Upper lobe of right lung (tissue), 1 donor: ENCODE measurements at places on chromosomes 2 and 18. TPM values are rescaled to one million over a fixed set of nuclear protein-coding genes. Genes with fewer than 3 reads are reported as not detected.

Gene ALPP
- total RNA-seq, result 9.5 TPM

Gene CYP27A1
- 180 TPM for total RNA-seq

Gene ARHGAP28
- total RNA-seq, result 15.7 TPM

DNA sequence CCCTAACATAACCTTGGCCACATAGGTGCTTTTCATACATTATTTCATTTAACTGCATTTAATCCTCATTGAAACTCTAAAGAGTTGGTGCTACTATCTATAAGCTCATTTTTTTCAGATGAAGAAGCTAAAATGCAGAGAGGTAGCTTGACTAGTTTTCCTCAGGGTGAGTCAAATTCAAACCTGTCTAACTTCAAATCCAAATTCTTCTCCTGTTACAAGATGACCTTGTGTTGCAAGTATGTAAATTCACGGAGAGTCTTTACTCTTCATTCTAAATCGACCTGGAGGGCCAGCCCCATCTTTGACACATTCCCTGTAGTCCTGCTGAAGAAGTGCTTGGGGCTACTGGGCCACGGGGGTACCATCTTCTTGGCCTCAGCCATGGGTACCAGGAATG, 8.2 kb upstream of the SETBP1 start:
- DNase-seq, result no peak
- no peaks in the 10 kb centered on the region for H3K4me1 ChIP-seq
- H3K36me3 ChIP-seq, result no peaks in the 10 kb centered on the region
- H3K27me3 ChIP-seq, result no peaks in the 10 kb centered on the region

DNA sequence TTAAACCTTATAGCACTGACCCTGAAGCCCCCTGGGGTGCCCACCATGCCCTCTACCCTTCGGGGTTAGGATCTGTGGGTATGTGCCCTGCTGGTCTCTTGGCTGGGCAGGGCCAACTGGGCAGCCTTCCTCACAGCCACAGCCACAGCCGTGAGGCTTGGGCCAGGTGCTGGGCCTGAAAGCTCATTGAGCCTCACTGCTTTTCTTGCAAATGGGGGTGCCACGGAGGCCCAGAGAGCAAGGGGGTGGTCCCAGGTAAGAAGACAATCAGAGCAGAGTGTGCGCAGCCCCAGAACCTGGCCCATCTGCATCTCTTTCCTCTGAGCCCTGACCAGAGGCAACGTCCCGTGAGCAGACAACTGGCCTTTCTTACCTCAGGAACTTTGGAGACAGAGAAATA, 34.7 kb downstream of the KCNF1 start:
- H3K27ac ChIP-seq, result no peak overlapping the region
- no peak overlapping the region for H3K4me3 ChIP-seq
- no peaks in the 10 kb centered on the region for H3K4me1 ChIP-seq
- DNase-seq, result no peak
- peaks cover 13% of the 10 kb centered on the region for H3K27me3 ChIP-seq

GRCh38 chr2:17124575-17125318, 393.5 kb downstream of the RAD51AP2 start:
- no peaks in the 10 kb centered on the region for H3K4me1 ChIP-seq
- H3K27ac ChIP-seq, result no peak overlapping the region
- H3K36me3 ChIP-seq, result no peaks in the 10 kb centered on the region
- no peak overlapping the region for H3K4me3 ChIP-seq
- DNase-seq, result no peak
- peaks cover 3% of the 10 kb centered on the region for H3K27me3 ChIP-seq

DNA sequence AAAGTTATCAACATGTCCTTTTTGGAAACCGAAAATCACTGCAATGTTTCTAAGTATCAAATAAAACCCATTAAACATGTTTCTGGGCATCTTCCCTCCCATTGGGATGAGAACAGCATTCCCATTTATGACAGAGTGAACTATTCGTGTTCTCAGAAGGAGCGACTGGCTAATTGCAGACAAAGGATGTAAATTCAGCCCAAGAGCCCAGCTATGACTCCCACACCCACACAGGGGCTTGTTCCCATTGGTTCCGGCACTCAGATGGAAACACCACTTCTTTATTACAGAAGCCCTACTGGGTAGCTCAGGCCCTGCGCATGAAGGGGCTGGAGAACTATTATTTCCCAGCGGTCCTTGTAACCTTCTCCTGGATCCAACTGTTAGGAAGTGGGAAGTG, 16.6 kb upstream of the NPAS2 start:
- H3K4me1 ChIP-seq, result no peaks in the 10 kb centered on the region
- no peaks in the 10 kb centered on the region for H3K36me3 ChIP-seq
- peaks cover 4% of the 10 kb centered on the region for H3K27me3 ChIP-seq
- no peak overlapping the region for H3K4me3 ChIP-seq
